Heart right ventricle (tissue), 16 donors: ENCODE measurements at places on chromosomes 12 and 14.
A peak's percentile ranks its signal among the peaks of the same experiment; 100 is the strongest.

- H3K4me1 ChIP-seq = peaks cover 5% of the 10 kb centered on the region
- H3K36me3 ChIP-seq = no peaks in the 10 kb centered on the region
- no peaks in the 10 kb centered on the region for H3K27me3 ChIP-seq
- no peak overlapping the region for H3K27ac ChIP-seq
- DNase-seq = no peak
- no peak overlapping the region for H3K4me3 ChIP-seq
Observed at GRCh38 chr12:21815306-21816062, 41.0 kb upstream of the KCNJ8 start.

GRCh38 chr14:56715938-56716337, 94.3 kb downstream of the OTX2 start:
- H3K36me3 ChIP-seq = no peaks in the 10 kb centered on the region
- no peak overlapping the region for H3K27ac ChIP-seq
- DNase-seq = no peak
- no peak overlapping the region for H3K4me3 ChIP-seq
- peaks cover 9% of the 10 kb centered on the region for H3K27me3 ChIP-seq
- no peaks in the 10 kb centered on the region for H3K4me1 ChIP-seq

- H3K4me1 ChIP-seq = peaks cover 58% of the 10 kb centered on the region
- peak overlapping the region; percentile 74 for H3K27ac ChIP-seq
- no peak for DNase-seq
Observed at GRCh38 chr14:99524091-99524661, 43.0 kb downstream of the CCNK start.

DNA sequence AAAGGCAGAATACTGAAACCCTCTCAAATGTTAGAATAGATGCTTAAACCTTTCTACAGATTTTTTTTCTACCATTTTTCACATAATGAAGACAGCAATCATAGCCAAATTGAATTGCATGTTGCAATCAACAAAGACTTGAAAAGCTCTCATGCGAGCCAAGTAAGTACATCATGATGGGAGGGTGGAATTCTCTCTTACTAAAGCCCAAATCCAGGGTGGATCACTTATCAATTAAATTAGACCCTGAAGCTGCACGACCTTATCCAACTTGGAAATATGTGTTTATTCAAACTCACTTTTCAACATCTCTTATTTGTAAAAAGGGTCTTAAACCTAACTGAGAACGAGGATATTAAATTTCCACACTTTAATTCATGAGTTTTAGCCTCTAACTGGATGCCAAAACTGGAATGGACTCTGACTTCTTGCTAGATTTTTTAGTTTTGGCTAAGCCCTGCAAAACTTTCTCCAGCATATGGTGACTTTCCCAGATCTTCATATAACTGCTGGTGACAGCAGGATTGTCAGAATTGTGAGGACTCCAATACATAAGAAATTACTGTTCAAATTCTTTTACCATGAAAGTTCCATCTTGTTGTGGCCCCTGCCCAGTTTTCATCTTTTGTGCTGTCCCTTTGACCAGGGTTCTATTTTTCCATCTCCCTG, 53.6 kb downstream of the HECTD4 start:
- H3K4me1 ChIP-seq = peaks cover 35% of the 10 kb centered on the region
- no peak for DNase-seq
- H3K27ac ChIP-seq = no peak overlapping the region
- no peak overlapping the region for H3K4me3 ChIP-seq
- no peaks in the 10 kb centered on the region for H3K27me3 ChIP-seq
- no peaks in the 10 kb centered on the region for H3K36me3 ChIP-seq

- peaks cover 99% of the 10 kb centered on the region for H3K27me3 ChIP-seq
- H3K36me3 ChIP-seq = no peaks in the 10 kb centered on the region
- DNase-seq = peak; percentile 4
- peak within 1 kb of the TSS; percentile 5 for H3K4me3 ChIP-seq
Observed at GRCh38 chr12:85280165-85280983, at the start of gene ALX1. Gene ALX1, plus strand, starts transcription at chr12:85280220. Its CDS starts 42 bp downstream, at chr12:85280262.

- H3K4me3 ChIP-seq = no peak overlapping the region
- peaks cover 10% of the 10 kb centered on the region for H3K4me1 ChIP-seq
- DNase-seq = peak; percentile 2
- H3K27me3 ChIP-seq = no peaks in the 10 kb centered on the region
Observed at GRCh38 chr14:94124582-94125377, 4.6 kb downstream of the IFI27L2 start.
